ENCODE measurements at places on chromosomes 16 and 17.

DNA sequence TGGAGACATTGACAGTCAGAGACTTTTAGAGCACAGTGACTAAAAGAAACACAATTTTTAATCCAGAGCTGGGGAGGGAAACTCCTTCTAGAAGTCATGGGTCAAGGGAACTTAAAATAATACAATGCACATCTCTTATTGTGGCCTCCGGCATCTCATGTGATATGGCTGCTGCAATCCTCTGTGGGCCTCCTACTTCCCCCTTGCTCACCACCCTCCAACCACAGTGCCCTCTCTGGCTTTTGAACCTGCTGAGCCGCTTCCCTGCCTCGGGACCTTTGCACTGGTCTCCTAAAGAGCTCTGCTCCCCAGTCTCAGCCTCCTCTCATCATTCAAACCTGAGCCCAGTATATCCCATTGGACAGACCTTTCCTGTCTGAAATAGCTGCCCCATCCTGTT, 47.6 kb downstream of the HS3ST2 start:
- DNase-seq: no peak

DNA sequence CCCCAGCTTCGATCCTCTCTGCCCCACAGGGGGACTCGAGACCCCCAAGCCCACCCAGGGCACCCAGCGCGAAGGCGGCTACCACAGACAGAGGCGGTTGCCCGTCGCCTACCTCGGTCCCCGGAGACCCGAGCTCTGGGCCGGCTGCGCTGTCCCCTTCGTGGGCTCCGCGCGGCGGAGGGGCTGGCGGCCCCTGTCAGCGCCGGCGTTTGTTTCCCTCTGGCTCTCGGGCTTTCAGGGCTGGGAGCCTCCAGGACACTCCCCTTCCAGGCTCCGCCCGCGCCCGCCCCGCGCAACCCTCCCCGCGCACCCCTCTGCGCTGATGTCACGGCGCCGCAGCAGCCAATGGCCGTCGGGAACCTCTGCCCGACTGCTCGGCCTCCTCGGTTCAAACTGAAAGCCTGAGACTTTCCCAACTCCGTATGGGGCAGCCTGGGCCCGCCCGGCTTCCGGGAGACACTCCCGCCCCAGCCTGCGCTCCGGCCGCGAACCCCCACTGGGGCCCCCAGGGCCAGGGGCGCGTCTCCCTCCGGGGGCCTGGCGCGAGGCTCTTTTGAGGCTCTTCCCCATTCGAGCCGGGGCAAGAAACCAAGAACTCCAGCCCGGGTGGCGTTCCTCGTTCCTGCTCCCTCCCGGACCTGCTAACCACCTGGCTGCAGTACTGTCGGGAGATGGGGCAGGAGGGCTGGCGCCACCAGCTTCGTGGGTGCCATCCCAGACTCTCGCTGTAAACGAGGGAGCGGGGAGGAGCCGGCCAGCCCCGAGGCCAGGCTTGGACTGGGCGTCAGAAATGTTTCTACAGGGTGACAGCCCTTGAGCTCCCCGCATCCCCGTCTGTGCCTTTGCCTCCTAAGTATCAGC, at the start of gene CDC42EP4:
Gene CDC42EP4 (minus strand): TSS at position 221 of the 861 bp plus-strand sequence. CDS start 25,501 bp downstream, outside the sequence.
- peak; percentile 97 for DNase-seq

DNA sequence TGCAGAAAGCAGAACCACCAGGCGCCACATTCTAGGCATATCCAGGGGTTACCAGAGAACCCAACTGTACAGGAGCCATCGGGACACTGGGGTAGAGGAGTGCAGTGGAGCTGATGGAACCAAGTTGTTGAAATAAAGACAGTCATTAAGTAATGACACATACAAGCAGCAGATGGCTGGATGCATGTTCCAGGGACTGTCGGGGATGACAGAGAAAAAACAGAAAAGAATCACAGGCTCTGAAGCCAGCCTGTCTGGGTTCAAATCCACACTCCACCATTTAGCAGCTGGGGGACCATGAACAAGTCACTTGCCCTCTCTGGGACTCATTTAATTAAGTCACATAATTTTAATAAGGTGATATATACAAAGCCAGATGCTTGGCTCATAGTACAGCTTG, 117.1 kb downstream of the ZNF423 start:
- no peak for DNase-seq

GRCh38 chr16:27366687-27367460, 35.1 kb upstream of the IL21R start:
- no peak for DNase-seq

- peak; percentile 92 for DNase-seq
These were observed at the start of gene MTMR4 for GRCh38 chr17:58513965-58514769. Gene MTMR4 (minus strand): TSS chr17:58514638. CDS start chr17:58514407, 231 bp downstream.

- DNase-seq: no peak
These were observed 17.6 kb downstream of the CASC3 start for GRCh38 chr17:40157973-40158372.

DNA sequence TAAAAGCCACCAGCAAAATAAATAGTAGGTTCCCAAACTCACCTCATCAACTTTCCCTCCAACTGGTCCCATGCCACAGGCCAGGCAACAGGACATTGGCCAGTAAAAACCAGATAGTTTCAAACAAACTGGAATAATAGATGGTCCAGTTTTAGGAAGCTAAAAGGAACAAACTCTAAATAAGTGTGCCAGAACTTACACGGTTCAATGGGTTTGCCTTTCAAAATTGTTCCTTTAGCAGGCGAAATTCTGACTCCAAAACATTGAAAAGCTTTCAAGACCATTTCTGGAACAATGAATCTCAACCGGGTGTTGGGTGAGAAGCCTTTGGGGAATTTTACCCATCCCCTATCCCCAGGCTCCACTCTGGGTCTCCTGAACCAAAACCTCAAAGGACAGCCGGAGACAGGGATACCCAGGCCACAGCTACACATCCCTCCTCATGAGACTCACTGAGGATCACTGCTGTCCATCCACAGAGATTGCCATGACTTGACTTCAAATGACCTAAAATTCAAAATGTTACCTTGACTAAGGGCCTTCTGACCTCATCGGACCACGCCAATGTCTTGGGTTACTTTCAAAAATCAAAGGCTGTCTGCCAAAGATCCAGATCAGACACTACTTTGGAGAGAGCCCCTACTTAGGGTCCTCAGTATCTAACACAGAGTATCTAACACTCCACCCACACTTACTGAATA, 13.0 kb downstream of the AXIN2 start:
- DNase-seq: no peak

GRCh38 chr17:65154770-65155589, 17.8 kb downstream of the RGS9 start:
- DNase-seq: no peak

GRCh38 chr16:9929313-9929712, 252.9 kb downstream of the GRIN2A start:
- DNase-seq: no peak
